ENCODE measurements at places on chromosomes 6 and 20.

DNA sequence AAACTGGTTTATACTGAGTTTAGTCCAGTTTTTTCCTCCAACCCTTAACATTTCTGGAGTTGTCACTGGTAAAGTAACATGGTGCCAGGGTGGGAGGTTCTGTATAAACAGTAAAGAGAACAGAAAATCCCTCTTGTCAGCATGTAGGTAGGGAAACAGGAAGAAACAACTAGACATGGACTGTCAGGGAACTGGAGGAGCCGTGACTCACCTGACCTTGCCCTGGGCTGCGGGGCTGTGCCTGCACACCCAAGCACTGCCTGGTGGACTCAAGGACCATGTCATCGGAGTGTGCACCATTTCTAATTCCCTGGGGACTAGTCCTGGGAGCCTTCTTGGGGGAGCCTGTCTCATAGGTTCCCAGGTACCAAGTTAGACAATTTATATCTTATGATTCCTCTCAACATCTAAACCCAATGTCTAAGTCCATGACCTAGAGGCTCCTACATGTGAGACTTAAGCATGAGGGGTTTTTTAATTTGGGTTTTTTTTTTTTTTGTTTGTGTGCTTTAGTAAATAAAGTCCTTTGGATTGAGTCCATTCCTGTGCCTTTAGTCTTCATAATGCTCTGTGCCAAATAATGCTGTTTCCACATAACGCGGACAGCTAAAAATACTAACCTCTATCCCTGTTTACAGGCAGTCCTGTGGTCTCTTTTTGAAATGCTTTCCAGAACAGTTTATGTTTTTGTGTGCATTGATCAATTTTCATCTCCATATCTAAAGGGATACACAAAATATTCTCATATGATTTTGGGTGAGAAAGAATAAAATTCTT, 136.9 kb upstream of the SUPT3H start:
- peak; percentile 51 for DNase-seq

GRCh38 chr6:37799263-37799644, 20.3 kb upstream of the ZFAND3 start:
- DNase-seq: no peak

- peak; percentile 65 for DNase-seq
Observed at GRCh38 chr6:89242574-89243330, 25.6 kb upstream of the GABRR1 start.

DNA sequence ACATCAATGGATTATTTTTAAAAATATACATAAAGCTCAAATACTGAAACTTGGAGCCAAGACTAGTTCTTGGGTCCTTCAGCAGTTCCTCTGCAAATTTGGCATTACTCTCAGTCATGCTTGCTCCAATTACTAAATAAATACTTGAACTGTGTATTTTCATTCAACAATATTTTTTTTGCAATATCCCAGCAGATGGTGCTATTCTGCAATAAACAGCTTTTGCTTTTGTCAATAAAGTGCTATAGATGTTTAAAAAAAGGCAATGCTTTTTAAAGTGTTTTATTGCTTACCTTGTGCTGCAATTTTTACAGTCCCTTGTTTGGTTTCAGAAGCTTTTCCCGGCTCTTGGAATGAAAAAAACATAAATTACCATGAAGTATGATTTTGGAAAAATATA, 243.4 kb downstream of the TRDN start:
- peak; percentile 27 for DNase-seq

DNA sequence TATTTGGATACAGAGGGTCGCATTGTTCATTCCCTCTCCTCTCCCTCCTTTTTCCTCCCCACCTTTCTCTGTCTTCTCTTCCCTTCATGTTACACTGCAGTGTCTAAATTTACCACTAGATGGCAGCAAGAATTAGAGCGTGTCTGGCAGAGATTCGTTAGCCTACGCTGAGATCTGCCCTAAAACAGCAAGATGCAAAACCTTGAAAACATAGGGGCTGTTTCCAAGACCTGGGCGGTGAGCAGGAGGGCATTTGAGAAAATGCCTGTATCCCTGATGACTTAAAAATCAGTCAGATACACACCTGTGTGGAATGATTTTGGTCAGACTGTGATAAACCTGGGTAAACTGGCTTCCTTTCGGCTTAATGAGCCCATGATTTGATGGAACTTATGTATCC, 101.5 kb upstream of the ISM1 start:
- DNase-seq: peak; percentile 59

GRCh38 chr6:149843051-149843633, 21.0 kb downstream of the LRP11 start:
- DNase-seq: no peak

Data from NB4 (cell line).